ENCODE measurements at places on chromosomes 2 and 18. TPM values are rescaled to one million over a fixed set of nuclear protein-coding genes. Genes with fewer than 3 reads are reported as not detected.

The AP1S3 gene
- polyA plus RNA-seq, result 1.2 TPM

The IL36A gene
- not detected for polyA plus RNA-seq

The SPC25 gene
- polyA plus RNA-seq, result 16.1 TPM

The MYOM1 gene
- polyA plus RNA-seq, result 547 TPM

The SERTAD2 gene
- polyA plus RNA-seq, result 28.3 TPM

The CFC1 gene
- not detected for polyA plus RNA-seq

The ALK gene
- 0.09 TPM for polyA plus RNA-seq

The ARHGEF33 gene
- not detected for polyA plus RNA-seq

DNA sequence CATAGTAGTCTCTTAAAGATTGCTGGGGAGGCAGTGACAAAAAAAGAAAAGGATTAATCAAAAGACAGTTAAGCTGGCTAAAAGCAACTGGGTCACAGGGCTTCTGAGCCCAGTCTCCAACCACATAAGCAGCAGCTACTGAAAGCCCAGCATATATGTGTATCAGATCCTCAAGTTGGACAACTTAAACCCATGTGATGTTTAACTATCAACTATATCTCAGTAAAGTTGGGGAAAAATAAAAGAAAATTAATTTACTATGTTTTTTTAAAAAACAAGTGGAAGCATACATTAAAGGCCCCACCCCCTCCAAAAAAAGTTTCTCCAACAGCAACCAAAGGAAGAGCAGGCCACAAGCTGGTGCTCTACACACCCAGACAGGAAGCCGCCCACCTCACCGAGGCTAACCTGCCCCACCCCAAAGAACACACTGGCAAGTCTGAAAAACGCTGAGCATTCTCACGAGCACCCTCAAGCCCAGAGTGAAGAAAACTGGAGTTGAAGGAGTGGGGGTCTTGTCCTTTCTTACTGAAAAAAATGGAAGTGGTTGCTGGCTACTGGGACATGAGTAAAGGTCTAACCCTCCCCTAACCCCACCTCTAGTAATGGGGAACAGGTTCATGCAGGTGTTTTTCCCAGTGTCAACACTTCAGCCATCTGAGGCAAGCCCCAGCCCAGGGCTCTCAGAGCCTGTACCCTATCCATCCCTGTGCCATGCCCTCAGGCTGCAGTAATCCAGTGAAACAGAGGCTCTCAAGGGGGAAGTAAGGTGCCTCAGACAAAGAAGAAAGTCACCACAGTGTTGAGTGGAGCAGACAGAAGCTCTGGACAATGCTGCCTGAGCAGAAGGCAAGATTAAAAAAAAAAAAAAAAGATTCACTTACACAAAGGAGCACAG is 106.3 kb downstream of the GYPC start:
- no peak for DNase-seq

- DNase-seq, result no peak
Measured at GRCh38 chr2:26623541-26624495, 17.3 kb downstream of the CIB4 start.

DNA sequence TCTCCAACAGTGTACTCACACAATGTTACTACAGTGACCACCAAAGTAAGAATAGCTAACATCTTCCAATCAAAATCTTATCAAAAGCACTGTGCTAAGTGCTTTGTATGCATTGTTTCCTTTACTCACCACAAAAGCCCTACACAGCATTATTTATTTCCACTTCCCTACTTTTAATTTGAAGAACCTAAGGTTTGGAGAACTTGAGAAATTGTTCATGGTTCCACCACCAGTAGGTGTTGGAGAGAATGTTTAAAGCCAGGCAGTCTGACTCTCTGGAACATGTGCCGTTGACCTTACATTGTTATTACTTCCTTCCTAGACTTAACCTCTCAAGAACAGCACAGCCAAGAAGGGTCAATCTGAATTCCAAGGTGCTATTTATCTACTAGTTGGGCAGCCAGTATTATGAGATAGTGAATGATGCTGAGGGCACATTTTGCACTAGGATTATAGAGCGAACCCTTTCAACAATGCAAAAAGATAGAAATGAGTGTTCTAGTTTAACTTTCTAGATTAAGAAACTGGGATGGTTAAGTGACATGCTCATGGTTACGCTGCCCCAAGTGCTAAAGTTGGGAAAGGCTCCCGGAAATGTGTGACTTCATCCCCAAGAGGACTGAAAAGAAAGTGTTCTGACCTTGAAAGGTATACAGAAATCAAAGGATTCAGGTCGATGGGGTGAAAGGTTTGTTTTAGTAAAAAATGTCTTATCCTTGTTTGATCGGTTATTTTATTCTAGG is 55.2 kb upstream of the FAM136A start:
- no peak for DNase-seq

GRCh38 chr2:172394002-172394401 is 33.4 kb upstream of the ITGA6 start:
- DNase-seq, result peak; percentile 83

GRCh38 chr2:1181893-1182292 is 231.2 kb downstream of the SNTG2 start:
- no peak for DNase-seq

DNA sequence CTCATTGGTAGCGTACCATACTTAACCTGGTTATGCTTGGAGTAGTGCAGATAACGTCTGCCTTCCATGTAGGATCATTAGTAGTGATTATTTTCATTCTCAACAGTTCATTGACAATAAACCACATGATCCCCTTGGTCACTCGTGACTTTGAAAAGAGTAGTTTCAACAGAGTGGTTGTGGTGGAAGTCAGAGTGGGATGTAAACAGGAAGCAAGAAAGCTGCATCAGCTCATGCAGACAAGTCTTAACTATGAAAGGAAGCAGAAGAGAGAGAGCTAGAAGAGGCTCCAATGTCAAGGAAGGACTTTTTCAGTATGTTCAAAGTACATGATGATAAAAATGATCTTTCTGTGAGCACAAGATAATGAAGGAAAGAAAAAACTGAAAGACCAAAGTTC is 287.4 kb downstream of the MBD2 start:
- DNase-seq, result no peak

GRCh38 chr2:76678383-76679024 is 843.7 kb downstream of the LRRTM4 start:
- DNase-seq, result no peak

DNA sequence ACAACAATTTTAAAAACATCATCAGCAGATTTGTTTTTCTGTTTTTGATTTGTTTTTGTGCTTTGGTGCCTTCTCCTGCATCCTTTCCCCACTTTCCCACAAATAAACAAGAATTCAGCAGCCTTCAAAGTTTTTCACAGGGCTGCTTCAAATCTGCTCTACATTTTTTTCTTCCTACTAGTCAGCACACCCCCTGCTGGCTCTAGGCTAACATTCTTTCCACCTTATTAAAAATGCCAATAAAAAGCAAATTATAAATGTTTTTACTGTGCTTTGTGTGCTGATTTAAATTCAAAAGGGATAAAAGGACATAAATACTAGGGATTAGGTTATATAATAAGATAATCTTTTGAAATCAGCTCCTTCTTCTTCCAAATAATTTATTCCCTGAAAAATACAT is 6.2 kb upstream of the CNTNAP5 start:
- no peak for DNase-seq

- no peak for DNase-seq
Measured at GRCh38 chr2:22673529-22673928, 711.5 kb upstream of the KLHL29 start.

DNA sequence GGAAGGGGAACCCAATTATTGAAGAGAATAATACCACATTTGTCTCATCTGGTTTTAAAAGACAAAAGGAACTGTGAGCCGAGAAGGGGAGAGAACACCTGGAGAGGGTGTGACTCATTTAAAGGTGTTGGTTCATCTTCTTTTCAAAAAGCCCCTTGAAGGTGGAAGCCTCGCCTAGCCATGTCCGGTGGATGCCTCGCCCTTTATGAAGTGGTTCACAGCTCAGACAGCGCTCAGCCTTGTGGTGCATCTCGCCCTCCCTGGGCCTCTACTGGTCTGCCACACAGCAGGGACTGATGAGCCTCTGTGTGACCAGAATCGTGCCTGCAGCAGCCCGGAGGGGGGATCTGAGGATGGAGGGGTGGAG is 290.0 kb upstream of the CXCR4 start:
- DNase-seq, result no peak

DNA sequence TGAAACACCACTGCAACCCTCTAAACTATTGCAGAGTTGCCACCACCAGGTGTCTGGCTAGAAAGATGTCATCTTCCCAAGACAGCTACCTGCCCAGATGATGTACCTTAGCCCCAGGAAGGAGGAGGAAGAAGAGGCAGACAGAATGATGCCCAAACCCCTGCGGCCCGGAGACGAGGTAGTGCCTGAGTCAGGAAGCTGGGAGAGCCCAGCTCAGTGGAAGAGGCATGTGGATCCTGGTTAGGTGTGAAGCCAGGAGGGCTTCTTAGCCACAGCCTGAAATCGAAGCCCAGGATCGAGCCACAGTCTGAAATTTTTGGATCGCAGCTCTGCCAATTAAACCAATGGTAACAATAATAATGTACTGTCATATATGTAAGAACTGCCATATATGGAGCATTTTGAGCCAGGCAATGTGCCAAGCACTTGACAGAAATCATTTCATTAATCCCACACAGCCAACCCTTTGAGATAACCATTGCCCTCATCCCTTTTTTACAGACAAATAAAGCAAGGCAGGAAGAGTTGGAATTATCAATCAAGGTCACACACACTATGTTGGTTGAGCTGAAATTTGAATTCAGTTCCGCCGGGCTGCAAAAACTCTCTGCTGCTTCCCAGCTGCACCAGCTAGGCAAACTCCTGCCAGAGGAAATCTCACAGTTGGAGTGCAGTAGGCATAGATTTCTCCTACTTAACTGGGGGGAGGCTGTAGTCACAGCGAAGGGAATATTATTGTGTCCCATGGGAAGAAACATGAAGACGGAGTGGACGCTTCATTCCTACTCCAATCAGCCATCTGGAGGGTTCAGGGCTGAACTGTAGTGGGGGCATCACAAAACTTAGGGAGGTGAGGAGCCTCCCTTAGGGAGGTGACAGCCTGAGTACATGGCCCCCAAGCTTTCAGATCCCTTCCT is 19.4 kb upstream of the CYP1B1 start:
- DNase-seq, result no peak

DNA sequence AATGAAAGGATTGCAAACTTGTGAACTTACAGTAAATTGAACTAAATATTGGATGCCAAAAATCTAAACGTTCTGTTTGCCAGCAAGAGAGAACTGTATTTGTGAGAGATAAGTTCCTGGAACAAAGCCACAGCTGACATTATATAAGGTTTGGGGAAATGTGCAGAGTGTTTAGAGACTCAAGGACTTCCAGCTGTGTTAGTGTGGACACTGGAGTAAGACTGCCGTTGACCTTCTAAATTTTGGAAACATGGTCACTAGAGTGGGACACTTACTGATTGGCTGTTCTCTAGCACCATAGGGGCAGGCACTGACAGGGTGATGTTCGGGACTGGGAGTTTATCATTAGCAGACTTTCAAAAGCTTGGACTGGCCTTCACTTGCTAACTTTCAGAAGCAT is 40.5 kb downstream of the SCN9A start:
- DNase-seq, result peak; percentile 18

DNA sequence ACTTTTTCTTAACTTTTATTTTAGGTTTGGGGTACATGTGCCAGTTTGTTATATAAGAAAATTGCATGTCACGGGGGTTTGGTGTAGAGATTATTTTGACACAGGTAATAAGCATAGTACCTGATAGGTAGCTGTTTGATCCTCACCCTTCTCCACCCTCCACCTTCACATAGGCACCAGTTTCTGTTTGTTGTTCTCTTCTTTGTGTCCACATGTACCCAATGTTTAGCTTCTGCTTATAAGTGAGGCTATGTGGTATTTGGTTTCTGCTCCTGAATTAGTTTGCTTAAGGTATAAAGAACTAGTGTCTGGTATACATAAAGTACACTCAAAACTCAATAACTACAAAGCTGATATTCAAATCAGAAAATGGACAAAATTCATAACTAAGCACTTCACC is 654.6 kb upstream of the LINC00305 start:
- no peak for DNase-seq

DNA sequence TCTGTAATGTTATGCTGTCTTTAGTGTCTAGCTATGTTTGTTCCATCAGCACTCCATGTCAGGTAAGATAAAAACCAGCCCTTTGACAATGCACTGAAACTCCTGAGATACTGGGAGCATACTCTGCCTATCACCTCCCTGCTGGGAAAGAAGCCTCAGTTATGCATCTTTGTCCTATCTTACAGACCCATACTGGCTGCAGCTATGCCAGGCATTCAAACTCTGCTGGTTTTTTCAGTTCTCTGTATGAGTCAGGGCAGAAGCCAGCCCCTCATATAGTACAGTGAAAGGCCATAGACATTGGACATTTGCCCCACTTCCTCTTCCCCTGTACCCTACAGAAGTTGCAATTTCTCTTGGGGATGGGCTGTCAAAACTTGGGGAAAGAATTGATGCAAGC is 181.1 kb upstream of the RGPD4 start:
- no peak for DNase-seq

DNA sequence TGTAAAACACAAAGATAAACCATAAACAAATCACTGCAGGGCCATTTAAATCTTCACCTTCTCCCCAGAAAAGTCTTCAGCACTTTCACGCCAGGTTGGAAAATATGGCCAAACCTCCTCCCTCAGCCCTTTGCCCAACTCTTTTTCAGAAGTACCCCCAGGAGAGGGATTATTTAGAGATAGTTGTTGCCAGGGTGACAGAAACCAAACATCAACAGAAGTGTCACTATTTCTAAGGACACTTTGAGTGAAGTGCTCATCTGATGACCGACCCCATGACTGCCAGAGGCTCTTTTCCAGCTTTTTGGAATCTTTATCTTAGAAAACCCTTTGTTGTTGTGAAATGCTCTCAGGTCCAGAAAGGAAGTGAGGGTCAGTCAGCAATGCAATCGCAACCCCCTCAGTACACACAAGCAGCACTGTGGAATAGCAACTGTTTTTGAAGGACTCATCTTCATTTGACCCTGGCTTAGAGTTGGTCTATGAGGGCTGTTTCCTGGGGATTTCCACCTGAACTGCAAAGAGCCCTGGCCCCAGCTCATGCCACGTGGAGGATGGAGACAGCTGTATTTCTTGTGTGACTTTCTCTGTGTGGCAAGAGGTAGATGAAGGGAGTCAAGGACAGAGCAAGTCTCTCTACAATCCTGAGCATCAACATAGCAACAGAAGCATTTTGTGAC is 114.0 kb upstream of the STON1 start:
- no peak for DNase-seq

GRCh38 chr2:210842896-210843295 is 286.5 kb downstream of the CPS1 start:
- no peak for DNase-seq

DNA sequence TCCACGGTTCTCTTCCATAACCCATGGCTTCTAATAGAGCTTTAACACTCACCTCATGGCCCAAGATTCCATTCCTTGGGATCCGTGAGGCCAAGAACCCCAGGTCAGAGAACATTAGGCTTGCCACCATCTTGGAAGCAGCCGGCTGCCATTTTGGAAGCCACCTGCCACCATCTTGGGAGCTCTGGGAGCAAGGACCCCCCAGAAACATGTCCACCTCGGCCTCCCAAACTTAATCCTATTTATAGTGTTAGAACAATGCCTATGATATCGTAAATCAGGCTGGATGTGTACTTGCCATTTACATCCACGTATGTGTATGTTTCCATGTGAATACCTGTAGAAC is 39.9 kb upstream of the HAAO start:
- DNase-seq, result no peak

GRCh38 chr2:51329512-51329911 is 297.6 kb upstream of the NRXN1 start:
- no peak for DNase-seq
